ENCODE measurements at places on chromosomes 1 and 21. TPM values are rescaled to one million over a fixed set of nuclear protein-coding genes. Genes with fewer than 3 reads are reported as not detected.

DNA sequence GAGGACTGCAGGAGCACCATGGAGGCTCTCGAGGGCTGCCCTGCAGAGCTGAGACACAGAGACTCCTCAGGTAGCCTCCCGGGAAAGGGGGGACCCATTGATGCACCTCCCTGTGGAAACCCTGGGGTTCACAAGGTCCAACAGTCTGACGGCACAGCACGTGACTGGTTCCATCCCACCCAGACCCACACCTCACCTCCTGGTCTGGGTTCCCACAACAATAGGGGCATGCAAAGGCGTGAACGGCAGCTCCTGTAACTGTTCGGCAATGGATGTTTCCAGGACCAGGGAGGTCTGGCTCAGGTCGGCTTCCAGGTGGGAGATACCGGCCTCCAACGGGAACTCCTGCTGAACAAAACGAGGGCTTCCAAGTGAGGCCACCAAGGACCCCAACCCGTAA is 86.8 kb downstream of the NPHP4 start:
- no peak for DNase-seq

The GIPC2 gene
- total RNA-seq: 26.1 TPM

GRCh38 chr1:182213163-182213562 is 151.7 kb upstream of the ZNF648 start:
- DNase-seq: no peak

The TTC22 gene
- total RNA-seq: not detected

- no peak for DNase-seq
Measured at GRCh38 chr1:189693140-189693539, 784.5 kb downstream of the BRINP3 start.

DNA sequence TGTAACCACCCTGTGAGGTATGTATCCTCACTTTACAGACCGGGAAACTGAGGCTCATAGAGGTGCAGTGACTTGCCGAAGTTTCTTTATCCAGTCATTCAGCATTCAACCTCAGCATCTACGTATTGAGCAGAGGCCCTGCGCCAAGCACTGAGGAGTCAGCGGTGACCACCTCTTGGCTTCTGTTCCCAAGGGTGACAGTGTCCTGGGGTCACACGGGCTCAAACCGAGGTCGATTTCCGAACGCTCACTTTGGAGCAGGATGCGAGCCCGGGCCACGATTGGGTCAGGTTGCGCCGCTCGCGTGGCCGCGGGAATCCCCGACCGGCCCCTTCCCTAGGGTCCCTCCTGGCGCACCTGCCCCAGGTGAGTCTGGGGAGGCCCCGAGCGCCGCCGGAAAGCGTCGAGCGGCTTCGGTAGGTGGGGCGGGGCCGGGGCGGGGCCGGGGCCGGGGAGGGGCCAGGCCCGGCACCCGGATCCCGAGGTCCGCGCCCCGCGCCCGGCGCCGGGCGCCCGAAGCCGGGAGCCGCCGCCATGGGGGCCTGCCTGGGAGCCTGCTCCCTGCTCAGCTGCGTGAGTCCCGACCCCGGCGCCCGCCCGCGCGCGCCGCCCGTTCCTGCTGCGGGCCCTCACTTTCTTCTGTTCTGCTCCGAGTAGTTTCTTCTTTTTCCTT is at the start of gene SERINC2:
Gene SERINC2 (plus strand): TSS at position 482 of the 673 bp plus-strand sequence. CDS start 53 bp downstream, at position 535.
- DNase-seq: no peak

- DNase-seq: no peak
Measured at GRCh38 chr1:194298007-194298598, 1111.7 kb upstream of the B3GALT2 start.

The PNRC2 gene
- 149 TPM for total RNA-seq

DNA sequence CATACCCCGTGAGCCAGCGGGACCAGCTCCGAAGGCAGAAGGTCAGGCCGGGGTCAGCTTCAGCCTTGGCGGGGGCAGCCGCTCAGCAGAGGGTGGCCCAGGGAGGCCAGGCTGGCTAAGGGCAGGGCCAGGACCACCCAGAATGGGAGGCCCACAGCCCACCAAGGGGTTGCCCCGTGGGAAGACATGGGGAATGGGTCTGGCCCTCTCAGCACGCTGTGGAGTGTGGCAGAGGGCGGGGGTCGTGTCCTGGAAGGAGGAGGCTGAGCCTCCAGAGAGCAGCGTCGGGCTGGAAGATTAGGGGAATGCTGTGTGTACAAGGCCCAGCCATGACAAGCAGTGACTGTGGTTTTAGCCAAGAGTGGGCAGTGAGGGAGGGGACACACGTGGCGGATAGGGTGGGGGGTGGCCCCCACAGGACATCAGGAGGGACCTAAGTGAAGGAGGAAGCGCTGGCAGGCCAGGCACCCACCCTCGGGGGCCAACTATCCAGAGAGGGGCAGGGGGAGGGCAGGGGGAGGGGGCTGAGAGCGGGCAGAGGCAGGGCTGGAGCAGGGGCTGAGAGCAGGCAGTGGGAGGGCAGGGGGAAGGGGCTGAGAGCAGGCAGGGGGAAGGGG is 43.9 kb upstream of the POFUT2 start:
- no peak for DNase-seq

GRCh38 chr1:36522021-36522420 is 39.3 kb upstream of the CSF3R start:
- no peak for DNase-seq

Measured in pulmonary artery endothelial cell (primary cell).